ENCODE measurements at places on chromosomes 6 and 20. TPM values are rescaled to one million over a fixed set of nuclear protein-coding genes. Genes with fewer than 3 reads are reported as not detected.

DNA sequence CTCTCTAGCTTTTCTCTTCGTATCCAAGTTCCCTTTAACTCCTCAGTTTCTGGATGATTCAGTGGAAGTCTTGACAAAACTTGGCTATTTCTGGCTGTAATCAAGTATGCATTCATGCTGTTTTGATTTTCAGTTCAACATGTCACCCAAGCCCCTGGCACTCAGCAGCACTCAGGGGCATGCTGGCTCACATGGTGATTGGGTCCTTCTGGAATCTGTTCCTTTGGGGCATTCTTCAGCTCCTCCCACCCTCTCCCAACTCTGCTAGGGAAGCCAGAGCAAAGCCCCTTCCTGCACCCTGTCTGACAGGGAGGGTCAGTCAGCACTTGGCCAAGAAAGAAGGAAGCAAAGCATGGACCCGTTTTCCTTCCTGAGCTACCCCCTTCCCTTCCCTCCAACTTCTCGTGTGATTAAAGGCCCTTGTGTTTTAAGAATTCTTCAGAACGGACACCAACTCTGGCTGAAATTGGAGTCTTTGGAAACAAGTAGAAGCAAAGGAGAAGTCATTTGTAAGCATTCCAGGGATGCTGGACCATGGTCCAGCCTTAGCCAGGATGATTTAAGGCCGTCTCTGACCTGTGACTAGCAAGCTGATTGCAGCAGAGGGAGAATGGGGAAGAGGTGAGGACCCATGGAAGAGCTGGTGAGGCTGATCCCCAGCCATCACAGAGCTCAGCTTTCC is 7.1 kb downstream of the PLEKHG1 start:
- H3K4me3 ChIP-seq = no peak overlapping the region
- no peaks in the 10 kb centered on the region for H3K4me1 ChIP-seq
- no peaks in the 10 kb centered on the region for H3K36me3 ChIP-seq
- no peaks in the 10 kb centered on the region for H3K27me3 ChIP-seq
- no peak overlapping the region for H3K27ac ChIP-seq

DNA sequence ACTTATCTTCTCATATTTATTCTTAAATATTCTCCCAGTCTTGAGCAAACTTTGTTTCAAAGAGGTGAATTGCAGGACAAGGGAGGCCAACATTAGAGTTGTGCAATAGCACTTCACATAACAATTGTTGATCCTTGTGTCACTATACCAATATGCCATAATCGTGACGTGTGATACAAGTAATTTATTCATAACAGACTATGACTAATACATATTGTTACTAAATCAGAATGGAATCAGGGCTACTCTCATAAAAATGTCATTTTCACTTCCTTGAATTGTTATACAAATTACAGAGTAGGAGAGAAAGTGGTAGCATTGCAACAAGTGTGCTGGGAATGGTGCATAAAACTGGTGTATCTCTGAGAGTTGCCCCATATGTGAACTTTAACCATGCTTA is 37.2 kb upstream of the PLCB1 start:
- H3K27me3 ChIP-seq = no peaks in the 10 kb centered on the region
- no peak overlapping the region for H3K27ac ChIP-seq
- DNase-seq = no peak
- no peaks in the 10 kb centered on the region for H3K36me3 ChIP-seq
- no peaks in the 10 kb centered on the region for H3K4me1 ChIP-seq

DNA sequence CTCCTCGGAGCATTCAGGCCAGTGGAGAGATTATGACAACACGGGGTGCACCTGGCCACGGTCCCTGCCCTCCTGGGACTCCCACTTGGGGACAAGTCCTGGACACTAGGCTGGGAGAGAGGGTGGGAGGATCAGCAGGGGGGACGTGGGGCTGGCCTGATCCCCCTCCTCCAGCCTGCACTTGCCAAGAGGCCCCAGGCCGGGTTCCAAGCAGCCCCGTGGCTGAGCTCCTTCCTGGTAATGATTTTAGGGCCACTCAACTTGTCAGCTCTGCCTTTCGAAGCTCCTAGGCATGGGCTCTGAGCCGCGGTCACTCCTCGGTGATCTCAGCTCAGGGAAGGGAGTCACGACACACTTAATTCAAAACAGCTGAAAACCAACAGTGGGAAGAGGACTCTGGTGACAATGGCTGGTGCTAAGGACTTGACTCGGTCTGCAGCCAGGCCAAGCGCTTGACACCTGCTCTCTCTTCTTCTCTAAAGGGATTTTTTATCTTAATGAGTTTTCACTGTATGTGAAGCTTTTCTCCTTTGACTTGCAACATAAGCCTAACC is 161.7 kb downstream of the BMP7 start:
- H3K27me3 ChIP-seq = no peaks in the 10 kb centered on the region
- peaks cover 6% of the 10 kb centered on the region for H3K4me1 ChIP-seq
- no peaks in the 10 kb centered on the region for H3K36me3 ChIP-seq
- DNase-seq = no peak

TBC1D32 gene
- 13.8 TPM for total RNA-seq

GRCh38 chr6:165184192-165184979 is 125.0 kb downstream of the C6orf118 start:
- no peaks in the 10 kb centered on the region for H3K4me1 ChIP-seq
- no peak overlapping the region for H3K4me3 ChIP-seq
- H3K36me3 ChIP-seq = no peaks in the 10 kb centered on the region
- no peaks in the 10 kb centered on the region for H3K27me3 ChIP-seq
- H3K27ac ChIP-seq = no peak overlapping the region
- DNase-seq = no peak

DNA sequence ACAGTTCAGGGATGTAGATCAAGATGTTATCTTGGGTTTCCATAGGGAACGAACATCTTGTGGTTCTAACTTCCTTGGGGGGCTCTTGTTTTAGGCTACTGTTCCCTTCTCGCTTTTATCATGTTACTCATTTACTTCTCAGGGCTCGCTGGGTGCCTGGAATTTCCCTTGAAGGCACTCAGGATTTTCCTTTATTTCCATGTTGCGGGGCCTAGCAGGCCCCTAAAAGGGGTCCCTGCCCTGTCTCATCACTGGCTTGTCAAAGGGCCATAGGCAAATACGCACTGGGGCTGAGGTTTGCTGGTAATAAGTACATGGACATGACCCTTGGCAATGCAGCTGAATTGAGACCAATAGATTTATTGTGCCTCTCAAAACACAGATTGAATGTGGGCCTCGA is 262.3 kb downstream of the CDH4 start:
- no peak overlapping the region for H3K4me3 ChIP-seq
- H3K27me3 ChIP-seq = no peaks in the 10 kb centered on the region
- H3K4me1 ChIP-seq = no peaks in the 10 kb centered on the region
- H3K36me3 ChIP-seq = no peaks in the 10 kb centered on the region
- no peak overlapping the region for H3K27ac ChIP-seq

DNA sequence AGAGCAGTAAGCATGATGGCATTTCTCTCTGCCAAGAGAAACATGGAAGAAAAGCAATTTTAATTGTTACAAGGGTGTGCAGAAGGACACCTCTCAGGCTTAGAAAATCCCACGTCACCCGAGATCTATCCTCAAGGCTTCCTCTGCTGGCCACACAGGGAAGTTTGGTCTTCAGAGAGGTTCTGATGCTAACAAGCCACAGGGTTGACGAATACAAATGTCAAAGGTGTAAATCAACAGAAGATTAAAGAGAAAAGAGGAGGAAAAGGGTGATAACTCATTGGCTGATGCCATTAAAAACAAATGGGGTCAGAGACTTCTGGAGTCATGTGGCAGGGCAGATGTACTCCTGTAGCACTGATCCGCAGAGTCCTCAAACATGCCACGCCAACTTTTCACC is 33.6 kb upstream of the SPDEF start:
- H3K4me1 ChIP-seq = no peaks in the 10 kb centered on the region
- H3K27ac ChIP-seq = no peak overlapping the region
- H3K36me3 ChIP-seq = no peaks in the 10 kb centered on the region
- no peaks in the 10 kb centered on the region for H3K27me3 ChIP-seq

TMEM14C gene
- total RNA-seq = 84.7 TPM

DNA sequence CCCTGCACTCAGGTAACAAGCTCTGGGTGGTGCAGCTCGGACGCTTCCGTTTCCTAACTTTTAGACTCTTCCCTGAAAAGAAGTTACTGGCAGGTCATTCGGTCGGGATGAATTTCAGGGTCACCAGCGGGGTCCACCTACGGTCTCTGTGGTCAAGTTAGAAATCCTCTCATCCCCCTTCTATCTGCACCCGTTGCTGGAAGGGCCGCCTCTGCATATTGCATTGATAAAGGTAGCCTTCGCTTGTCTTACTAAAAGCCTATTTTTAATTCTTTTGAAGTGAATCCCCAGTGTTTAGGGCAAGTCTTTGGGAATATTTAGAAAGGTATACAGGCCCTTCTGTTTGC is 47.3 kb downstream of the LRRN4 start:
- H3K36me3 ChIP-seq = peaks cover 15% of the 10 kb centered on the region
- H3K4me3 ChIP-seq = peak overlapping the region; percentile 71
- peak overlapping the region; percentile 93 for H3K27ac ChIP-seq
- no peaks in the 10 kb centered on the region for H3K27me3 ChIP-seq
- DNase-seq = no peak
- H3K4me1 ChIP-seq = peaks cover 11% of the 10 kb centered on the region

LYRM2 gene
- total RNA-seq = 26.3 TPM

DNA sequence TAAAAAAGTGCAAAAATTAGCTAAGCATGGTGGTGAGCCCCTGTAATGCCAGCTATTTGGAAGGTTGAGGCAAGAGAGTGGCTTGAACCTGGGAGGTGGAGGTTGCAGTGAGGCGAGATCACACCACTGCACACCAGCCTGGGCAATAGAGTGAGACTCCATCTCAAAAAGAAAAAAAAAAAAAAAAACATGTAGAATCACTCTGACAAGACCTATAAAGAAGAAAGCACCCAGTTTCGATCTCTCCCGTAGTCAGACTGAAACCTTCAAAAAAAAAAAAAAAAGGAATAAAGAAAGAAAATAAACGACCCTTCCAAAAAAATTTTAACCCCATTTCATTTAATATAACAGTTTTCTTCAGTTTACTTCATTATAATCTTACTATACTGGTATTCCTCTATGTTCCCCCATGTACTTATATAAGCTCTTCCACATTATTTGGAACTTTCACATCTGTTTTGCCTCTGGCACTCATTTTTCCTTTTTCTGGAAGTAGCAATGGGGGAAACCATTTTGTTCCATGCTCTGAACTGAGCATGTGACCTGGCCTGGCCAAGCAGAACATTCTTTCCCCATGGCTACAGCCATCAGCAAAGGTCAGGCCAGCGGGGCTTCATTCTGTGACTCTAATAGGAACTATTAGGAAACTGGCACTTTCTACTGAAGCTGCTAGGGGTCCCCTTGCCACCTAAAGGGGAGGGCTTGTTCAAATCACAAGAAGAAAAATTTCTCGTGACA is 9.6 kb downstream of the SLC18B1 start:
- DNase-seq = no peak
- peaks cover 11% of the 10 kb centered on the region for H3K36me3 ChIP-seq
- no peaks in the 10 kb centered on the region for H3K4me1 ChIP-seq
- H3K27me3 ChIP-seq = no peaks in the 10 kb centered on the region
- no peak overlapping the region for H3K4me3 ChIP-seq
- no peak overlapping the region for H3K27ac ChIP-seq

DNA sequence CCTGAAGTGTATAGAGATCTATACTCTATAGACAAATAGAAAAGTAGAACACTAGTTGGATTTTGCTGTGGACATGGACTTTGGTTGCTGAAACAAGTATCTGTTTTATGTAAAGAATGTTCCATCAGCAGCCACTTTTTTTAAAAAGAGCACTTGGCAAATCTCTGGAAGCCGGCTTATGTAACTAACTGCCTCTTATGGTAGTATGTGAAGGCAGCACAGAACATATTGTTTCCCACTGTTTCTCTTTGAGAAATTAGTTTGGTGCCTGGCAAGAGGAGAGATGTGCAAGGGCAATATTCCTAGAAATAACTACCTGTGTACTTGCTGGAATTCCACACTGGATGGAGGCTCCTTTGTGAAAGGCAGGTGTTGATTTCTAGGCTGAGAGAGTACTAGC is 242.3 kb upstream of the PREP start:
- no peaks in the 10 kb centered on the region for H3K27me3 ChIP-seq
- H3K4me3 ChIP-seq = no peak overlapping the region
- H3K4me1 ChIP-seq = peaks cover 4% of the 10 kb centered on the region
- no peak overlapping the region for H3K27ac ChIP-seq
- no peak for DNase-seq
- H3K36me3 ChIP-seq = no peaks in the 10 kb centered on the region

DNA sequence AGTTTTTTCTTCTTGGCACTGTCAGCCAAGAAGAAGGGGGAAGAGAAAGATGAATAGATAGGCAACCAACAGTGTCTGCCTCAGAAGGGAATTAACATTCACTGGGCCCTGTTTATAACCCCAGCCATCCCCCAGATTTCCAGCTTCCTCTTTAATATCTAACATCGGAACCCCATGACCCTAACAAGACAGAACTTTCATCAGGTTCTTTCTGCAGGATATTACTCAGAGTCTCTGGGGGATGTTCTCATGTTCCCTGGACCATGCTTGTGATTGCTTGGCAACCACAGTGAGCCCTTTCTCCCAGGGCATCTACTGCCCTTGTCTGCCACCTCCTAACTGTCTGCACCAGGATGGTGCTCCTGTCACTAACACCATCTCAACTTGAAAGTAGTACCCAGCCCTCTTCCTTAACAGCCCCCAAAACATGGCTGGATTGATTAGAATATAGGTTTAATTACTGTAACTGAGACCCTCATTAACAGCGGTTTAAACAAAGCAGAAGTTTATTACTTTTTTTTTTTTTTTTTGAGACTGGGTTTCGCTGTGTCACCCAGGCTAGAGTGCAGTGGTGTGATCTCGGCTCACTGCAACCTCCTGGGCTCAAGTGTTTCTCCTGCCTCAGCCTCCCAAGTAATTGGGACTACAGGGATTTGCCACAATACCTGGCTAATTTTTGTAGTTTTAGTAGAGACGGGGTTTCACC is 12.0 kb upstream of the PTPN1 start:
- no peak overlapping the region for H3K4me3 ChIP-seq
- H3K4me1 ChIP-seq = peaks cover 55% of the 10 kb centered on the region
- no peaks in the 10 kb centered on the region for H3K27me3 ChIP-seq

COL21A1 gene
- not detected for total RNA-seq

GRM1 gene
- not detected for total RNA-seq

DNA sequence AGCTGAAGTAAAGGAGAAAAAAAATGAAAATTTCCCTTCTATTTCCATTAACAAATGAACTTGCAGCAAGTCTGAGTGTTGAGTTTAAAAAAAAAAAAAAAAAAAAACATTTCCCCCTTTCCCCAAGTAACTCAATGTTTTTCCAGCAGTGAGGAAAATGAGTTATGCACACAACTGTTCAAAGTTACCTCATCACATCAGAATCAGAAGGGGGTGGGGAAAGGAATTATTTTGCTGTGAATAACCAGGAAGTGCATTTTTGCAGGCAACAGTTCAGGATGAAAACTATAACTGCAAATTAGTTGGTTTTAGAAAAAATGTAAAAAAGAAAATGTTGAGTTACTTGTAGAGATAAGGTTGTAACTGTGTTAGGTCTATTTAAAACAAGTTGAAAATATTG is 568.9 kb upstream of the CITED2 start:
- no peak for DNase-seq
- no peaks in the 10 kb centered on the region for H3K36me3 ChIP-seq
- no peak overlapping the region for H3K4me3 ChIP-seq
- H3K4me1 ChIP-seq = no peaks in the 10 kb centered on the region

GRCh38 chr6:71388856-71389527 is 100.4 kb downstream of the OGFRL1 start:
- no peaks in the 10 kb centered on the region for H3K27me3 ChIP-seq
- H3K4me3 ChIP-seq = no peak overlapping the region
- no peak for DNase-seq
- no peak overlapping the region for H3K27ac ChIP-seq
- no peaks in the 10 kb centered on the region for H3K4me1 ChIP-seq
